ENCODE measurements at places on chromosomes 12 and 14.

DNA sequence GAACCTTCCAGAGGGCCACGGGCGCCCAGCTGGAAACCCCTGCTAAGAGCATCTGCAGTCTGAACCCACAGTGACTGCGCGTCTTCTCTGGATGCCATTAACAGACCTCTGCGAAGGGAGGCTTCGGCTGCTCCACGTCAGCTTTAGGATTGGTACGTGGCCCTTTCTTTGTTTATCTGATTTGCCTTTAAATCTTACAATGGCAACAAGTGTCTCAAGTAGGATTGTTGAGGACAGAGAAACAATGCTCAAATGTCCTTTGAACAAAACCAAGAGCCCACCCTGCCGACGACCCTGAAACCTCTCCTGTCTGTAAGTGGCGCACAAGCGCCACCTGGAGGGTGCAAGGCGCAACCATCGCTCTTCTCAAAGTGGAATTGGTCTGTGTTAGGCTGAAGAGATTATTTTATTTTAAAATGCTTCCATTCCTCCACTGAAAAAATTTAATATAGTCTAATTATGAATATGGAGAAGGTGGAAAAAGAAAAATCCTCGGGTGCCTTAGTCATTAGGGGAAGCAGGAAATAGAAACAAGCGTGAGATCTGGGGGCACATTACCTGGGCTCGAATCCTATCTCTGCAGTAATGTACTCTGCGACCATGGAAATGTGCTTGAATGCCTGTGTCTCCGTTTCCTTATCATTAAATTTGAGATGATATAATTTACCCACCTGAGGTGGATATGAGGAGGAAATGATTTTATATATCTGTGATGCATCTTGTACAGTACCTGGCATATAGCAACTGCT, 82.6 kb upstream of the PTPRB start:
- peak; percentile 55 for DNase-seq

DNA sequence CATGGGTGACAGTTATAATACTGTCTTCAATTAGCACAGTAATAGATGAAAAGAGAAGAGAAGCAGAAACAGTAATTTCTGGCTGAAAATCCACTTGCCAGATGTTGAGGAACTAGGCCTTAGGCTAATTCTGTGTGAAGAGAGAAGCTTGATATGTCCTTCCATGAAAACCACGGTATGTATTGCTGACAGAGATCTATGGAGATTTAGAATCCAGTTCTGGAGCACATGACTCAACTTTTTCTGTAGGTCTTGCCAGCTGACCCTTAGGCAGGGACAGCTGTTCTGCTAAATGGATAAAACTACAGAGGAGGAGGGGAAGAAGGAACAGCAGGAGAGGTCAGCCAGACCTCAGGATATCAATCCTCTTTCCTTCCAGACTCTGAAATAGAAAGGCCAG, 211.5 kb downstream of the PRKD1 start:
- no peak for DNase-seq

DNA sequence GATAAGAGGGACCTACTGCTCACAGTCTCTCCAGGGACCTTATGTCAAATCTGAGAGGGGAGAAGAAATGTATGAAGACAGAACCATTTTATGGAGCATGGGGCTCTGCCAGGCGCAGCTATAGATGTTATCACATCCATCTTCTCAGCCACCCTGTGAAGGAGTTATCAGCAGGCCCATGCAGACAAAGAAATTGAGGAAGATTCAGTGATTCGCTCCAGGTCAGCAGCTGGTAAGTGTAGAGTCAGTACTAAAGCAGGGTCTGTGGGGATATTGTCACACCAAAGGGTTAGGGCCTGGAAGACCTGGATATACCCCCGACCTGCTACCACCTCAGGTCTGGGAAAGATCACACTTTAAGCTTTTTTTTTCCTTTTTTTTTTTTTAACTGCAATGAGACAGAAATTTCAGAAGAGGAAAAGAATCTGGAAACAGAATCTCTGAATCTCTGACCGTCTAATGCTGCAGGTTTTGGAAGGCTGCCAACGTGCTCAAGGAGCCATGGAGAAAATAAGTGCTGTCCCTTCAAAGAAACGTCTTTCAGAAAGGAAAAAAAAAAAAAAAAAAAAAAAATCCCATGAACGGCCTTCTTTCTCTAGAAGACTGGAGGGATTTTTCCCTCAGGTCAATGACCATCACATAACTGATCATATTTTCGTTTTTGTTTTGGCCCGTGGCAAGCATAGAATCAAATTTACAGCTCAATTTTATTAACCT, 73.3 kb upstream of the PLEKHG7 start:
- no peak for DNase-seq

GRCh38 chr12:68805592-68806120, 2.3 kb upstream of the MDM2 start:
- no peak for DNase-seq

- no peak for DNase-seq
Measured at GRCh38 chr14:76564471-76565422, 188.8 kb downstream of the ESRRB start.

DNA sequence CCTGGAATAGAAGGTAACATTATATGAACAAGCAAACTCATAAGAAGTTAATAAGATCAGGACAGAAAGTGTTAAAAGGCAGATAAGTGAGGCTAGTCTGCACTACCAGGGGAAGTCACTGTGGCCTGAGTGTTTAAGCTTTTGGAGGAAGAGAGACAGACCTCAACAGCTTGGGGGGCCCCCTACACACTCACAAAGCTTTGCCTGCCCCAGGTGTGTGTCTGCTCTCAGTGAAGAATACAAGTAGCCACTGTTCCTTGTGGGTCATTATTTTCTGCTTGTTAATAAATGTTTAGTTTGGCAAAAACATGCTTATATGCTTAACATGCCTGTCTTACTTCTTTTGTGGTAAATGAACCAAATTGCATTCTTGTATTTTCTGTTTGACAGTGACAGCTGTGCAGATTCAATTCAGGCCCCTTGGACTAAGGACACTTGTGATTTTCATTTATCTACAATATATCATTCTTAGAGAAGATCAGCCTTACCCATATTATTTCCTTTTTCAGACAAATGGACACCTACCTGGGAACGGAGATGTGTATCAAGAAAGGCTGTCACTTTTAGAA, 50.7 kb upstream of the C12orf71 start:
- no peak for DNase-seq

DNA sequence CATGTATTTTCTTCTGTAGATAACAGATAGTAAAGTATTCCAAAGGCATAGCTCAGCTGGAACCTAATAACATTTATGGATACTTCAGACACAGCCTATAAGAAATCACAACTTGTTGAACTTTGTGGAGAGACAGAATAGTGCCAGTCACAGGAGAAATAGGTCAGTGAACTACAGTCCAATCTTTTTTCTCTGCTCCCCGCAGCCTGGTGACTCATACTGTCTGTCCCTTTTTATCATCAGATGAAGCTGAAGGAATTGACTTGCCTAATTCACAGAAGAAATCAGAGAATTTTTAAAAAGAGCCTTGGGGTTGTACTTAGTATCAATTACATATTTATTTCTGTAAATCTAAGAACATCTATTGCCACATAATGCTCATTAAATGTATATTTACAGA, 222.3 kb downstream of the ALG10 start:
- DNase-seq = no peak

DNA sequence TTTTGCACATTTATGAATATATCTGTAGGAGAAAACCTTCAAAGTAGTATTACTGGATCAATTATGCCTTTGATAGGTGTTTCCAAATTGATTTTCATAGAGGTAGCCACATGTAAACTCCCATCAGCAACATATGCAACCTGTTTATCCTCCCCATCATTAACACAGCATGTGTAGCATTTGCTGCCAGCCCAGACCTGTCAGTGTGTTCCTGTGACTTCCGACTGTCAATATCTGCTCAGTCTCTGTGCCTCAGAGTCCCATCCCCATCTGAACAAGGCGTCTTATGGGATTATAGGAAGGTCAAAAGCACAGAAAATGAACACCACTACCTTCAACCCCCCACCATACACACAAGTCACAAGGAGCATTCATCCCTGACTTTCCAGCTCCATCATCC, 9.5 kb upstream of the CAPRIN2 start:
- no peak for DNase-seq

- DNase-seq = no peak
Measured at GRCh38 chr12:6724409-6724797, 557 bp downstream of the COPS7A start.

DNA sequence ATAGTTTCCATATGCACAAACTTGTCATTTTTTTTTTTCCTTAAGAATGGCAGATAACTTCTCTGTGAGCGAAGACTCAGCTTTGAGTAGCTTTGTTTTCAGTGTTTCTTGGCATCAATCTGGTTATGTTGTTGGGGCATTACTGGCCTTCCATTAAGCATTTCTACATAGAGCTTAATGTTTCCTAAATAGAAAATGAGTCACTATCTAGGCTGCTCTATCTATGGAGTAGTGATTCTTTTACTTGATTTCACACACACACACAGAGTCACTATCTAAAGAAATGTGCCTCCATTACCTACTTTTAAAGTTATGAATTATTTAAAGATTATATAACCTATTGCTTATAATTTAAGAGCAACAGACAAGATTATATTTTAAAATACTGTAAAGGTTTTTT, 53.9 kb downstream of the TMEM260 start:
- DNase-seq = no peak

- no peak for DNase-seq
Measured at GRCh38 chr12:89391726-89392336, 39.5 kb upstream of the DUSP6 start.

GRCh38 chr12:29320295-29321085, 60.5 kb downstream of the ERGIC2 start:
- DNase-seq = no peak

GRCh38 chr14:76457841-76458240, 81.9 kb downstream of the ESRRB start:
- DNase-seq = no peak

GRCh38 chr14:21964180-21964579, 290.6 kb upstream of the OR4E1 start:
- no peak for DNase-seq

- DNase-seq = no peak
Measured at GRCh38 chr12:171743-172676, 41.9 kb downstream of the SLC6A12 start.

DNA sequence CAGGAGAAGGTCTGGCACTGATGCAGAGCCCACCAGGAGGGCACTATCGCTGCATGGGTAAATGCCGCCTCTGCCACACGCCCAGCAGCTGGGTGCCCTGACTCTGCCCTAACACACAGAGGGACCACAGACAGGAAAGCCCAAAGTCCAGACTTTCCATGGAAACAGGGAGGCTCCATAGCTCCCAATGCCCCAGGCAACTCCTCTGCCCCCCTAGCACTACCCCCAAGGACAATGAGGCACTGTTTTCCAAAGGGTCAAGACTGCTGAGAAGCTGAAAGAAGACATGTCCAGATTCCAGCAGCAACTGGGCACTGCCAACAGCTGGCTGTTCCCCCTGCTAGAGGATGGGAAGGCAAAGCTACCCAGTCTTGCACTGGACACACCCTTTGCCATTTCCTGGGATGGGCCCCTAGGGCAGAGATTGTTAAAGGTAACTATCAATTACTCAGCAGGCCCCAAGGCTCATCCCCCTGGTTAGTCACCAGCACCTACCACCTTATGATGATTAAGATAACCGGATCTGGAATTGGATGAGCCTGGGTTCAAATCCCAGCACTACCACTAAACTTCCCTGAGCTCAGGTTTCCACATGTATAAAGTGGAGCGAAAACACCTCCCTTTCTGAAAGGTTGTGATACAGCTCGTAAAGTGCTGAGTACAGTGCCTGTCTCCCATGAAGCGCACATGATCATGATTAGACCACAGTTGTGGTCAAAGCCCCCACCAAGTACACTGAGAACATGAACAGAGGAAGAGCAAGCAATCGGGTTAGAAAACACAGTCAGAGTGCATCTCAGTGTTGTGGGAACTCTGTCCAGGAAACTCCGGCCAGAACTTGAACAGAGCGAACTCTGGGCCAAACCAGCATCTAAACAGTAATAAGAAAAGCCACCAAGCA, 3.3 kb downstream of the PXN start:
- DNase-seq = no peak

GRCh38 chr12:61566183-61566582, 694.0 kb upstream of the USP15 start:
- no peak for DNase-seq

GRCh38 chr14:43258396-43258795, 1248.7 kb downstream of the FSCB start:
- DNase-seq = no peak

- no peak for DNase-seq
Measured at GRCh38 chr14:97107760-97108159, 310.6 kb downstream of the VRK1 start.

DNA sequence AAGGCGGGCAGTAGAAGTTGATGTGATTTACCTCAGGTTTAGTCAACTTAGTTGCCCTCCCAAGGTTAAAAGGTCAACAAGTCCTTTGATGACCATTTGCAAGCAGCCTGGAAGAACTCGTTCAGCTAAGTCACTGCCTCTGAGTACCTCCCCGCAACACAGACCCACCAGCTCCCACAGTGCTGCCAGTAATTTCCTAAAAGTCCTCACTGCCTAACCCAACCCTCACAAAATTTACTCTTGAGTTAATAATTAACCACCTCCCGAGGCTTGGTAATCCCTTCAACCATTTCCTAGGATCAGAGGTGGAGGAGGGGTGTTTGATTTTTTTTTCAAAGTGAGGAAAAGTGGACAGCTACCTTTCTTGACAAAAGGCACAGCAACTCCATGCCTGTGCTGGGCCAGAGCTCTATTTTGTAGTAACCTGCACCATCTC, 55.8 kb downstream of the MAP3K9 start:
- DNase-seq = no peak

GRCh38 chr12:53006810-53007309, 604 bp downstream of the EIF4B start:
- peak; percentile 48 for DNase-seq

DNA sequence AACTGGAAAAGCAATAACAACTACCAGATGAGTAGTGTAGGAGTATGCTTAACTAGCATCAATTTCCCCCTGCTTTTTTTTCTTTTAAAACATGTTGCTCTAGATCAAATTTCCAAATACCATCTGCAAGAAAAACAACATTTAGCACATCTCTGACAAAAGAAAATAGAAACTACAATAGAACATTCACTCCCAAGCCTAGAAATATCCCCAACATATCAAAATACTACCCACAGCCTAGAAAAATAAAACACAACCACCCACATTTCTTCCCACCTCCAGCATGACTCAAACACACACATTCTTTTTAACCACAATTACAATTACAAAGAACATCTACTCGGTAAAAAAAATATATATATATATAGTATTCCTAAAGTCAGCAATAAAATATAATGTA, 120.0 kb downstream of the PPFIA2 start:
- DNase-seq = no peak

- DNase-seq = no peak
Measured at GRCh38 chr12:22163594-22163993, 117.6 kb downstream of the CMAS start.

- no peak for DNase-seq
Measured at GRCh38 chr14:60970146-60970545, 10.7 kb downstream of the TRMT5 start.
